ENCODE measurements at places on chromosomes 7 and 10.

DNA sequence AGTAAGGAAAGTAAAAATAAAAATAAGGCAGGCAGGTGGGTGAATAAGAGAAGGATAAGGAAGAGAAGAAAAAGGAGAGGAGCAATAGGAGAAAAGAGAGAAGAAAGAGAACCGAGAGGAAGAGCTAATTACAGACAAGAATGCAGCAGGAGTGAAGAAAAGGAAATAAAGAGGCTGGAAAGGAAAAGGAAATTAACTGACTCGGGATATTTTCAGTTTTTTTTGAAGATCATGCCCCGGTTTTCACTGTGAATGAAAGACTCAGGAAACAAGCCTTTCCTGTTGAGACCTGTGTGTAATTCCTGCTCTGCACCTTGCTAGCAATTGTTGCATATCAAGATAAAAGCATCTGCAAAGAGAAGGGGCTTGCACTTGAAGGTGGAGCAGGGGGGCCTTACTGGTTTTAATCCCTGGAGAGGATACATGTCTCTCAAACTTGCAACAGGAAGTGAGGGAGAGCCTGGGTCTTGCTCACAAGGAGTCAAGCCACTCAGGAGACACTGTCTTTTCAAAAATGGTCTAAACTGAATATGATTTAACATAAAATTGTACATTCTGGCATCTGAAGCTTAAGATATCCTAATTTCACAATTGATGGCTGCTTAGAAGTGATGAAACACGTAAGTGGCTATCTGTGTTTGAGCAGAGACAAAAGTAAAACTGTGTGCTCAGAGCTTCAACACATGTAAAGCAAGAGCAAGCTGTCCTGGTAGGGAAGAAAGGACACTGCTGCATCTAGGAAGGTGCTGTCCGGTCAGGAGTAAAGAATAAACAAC lies 157.6 kb downstream of the FAM107B start:
- no peak for DNase-seq

DNA sequence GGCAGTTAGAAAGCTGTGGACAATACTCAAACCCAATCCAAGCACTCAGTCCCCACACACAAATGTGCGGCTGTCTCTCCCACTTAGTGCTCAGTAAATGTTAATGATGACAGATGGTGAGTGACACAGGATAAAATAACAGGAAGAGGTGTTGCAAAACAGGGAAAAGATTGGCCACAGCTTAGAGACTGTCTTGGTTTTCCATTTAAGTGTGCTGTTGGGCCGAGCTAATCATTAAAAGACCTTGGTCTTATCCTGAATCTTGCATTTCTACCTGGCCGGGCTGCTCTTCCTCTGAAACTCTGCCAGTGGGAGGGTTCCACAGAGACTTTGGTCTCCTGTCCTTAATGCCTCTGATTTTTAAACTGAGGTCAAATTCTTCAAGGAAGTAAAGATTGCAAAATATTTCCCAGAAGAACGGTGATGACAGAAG lies 113.1 kb upstream of the RNF32 start:
- DNase-seq: no peak

DNA sequence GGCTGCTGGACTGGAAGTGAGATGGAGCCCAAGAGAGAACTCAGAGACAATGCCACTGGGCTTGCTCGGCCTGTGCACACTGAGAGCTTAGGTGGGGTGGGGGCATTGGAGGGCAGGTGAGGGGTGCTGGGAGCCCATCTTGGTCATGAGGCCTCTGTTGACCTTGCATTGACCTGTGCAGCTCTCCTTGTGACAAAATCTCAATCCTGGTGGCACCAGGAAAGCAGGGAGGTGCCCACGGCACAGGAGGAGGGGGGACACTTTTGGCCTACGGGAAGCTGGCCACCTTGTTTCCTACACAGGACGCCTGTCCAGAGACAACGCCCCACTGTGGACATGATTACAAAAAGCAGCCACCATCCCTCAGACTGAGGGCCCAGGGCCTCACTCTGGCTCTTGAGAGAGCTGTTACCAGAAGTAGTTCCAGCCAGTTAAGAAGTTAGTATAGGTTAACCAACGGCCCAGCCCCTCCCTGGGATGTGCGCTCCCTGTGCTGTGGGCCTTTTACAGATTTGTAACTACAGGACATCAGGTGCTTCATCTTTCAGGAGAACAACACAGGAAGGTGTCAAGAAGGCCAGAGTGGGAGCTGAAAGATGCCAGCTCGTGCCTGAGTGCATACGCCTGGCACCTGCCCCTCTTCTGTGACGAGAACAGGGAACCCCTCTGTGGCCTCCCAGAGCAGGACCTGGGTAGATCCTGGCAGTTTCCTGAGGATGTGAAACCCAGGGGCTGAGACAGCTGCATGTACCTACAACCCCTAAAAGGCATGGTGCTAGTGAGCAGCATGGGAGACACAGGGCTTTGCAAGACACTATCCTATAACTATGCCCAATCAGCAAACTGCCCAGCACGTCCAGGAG lies 10.3 kb downstream of the PKD1L1 start:
- DNase-seq: no peak

DNA sequence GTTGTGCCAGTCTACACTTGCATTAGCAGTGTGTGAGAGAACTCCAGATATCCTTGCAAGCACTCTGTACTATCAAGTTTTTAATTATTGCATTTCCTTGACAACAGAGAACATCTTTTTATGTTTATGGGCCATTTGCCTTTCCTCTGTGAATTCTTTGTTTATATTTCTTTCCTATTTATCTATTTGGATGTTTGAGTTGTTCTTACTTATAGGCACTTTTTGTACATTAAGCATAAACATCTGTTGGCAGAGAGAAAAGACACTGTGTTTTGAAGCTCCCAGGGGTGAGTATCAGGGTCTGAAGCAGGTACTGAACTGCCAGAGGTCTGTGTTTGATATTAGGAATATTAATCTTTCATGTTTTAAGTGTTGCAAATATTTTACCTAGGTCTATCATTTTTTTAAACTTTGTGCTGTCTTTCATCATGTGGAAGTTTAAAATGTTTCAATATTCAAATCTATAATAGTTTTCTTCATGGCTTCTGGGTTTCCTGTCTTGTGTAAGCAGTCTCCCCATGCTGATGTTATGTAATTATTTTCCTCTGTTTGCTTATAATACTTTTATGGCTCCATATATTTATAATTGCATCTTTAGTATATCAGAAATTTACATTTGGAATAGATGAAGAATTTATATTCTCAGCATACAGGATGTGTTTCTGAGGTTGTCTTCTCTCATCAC lies 17.7 kb upstream of the PDCD4 start:
- DNase-seq: no peak

DNA sequence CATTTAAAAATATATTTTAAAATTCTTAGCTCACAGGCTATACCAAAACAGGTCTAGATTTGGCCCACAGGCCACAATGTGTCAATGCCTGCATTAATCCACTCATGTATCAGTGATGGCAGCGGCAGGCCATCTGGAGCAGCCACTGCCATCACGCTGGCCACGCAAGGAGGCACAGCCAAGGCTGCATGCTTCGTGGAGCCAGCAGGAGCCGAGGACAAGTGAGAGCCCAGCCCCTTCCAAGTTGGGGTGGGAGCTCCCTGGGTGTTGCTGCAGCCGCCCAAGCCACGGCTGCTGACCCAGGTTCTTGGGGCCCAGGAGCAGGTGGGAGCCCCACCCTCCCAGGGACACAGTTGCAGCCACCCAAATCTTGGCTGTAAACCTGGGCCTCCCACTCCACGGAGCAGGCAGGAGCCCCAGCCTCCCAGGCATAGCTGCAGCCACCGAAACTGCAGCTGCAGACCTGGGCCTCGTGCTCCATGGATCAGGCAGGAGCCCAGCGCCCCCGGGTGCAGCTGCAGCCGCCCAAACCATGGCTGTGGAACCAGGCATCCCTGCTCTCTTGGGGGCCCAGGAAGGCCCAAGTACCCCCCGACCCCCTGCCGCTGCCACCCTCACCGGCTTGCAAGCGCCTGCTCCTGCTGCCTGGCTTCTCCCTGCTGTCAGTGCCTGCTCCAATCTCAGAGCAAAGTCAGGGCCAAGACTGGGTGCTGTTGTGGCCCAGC lies 87.3 kb upstream of the CACUL1 start:
- DNase-seq: no peak

GRCh38 chr10:91944880-91945630 lies 21.5 kb downstream of the BTAF1 start:
- DNase-seq: no peak

DNA sequence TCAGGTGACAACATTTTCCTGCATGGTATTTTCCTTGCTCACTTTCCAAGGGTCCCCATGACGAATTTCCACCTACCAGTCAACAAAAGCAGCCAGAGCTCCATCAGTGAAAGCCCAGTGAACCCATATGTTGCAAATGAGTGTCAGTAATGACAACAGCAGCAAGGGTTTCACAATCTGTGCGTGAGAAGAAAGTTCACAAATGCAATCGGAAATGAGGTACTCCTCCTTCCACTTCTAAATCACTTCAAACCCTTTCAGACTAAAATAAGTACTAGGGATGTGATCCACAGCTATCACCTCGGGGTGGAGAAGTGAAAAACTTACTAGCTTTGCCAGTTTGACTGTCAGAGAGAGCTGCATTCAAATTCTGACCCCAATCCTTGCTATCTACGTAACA lies 55.6 kb upstream of the BET1 start:
- no peak for DNase-seq

GRCh38 chr10:19048891-19049290 lies 290 bp downstream of the MALRD1 start:
- DNase-seq: no peak

DNA sequence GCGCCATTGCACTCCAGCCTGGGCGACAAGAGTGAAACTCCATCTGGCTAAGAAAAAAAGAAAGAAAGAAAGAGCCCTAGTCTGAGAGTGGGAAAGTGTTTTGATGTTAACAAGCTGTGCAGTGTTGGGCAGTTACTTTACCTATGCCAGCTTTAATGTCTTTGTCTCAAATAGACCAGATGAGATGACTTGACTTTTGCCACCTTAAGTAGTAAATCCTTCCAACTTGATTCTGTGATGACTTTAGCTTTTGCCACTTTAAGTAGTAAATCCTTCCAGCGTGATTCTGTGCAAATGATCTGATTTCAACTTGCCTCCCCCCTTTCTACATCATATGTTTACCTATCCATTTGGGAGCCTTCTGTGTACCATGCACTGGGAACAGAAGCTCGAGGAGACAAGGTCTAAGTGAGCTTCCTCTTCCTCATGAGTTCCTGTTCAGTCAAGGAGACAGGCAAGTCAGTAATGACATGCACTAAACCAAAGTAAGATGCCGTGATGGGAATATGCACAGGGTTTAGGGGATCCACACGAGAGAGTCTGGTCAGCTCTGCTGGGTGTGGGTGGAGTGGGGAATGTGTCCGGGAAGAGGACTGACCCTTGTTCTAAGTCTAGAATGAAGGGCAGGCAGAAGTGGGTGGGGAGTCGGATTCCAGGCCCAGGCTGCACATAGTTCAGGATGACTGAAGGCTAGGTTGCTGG lies 17.2 kb downstream of the INPP5F start:
- no peak for DNase-seq

Measured in stimulated activated CD8-positive, alpha-beta memory T cell treated with anti-CD3 and anti-CD28 coated beads, Interleukin-15, amount 100 ng/mL, for 48 hours (primary cell).